Aorta (tissue), 5 donors: ENCODE measurements at places on chromosomes 4 and X.

DNA sequence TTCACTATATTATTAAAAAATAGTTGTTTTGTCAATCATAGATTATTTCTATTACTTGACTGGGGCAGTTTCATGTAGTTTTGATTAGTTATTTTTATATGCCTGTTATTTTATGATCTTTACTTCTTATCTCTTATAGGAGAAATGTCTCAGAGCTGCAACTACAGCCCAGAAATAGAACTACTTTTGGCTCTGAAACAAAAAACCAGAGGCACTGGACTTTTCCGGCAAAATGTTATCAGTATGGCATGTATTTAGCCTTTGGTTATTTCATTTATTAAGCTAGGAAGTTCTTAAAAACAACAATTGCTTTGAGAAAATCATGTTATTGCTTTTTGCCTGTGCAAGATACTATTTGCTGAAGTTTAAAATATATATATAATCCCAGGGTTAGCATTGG is 566.5 kb downstream of the ANKRD50 start:
- DNase-seq, result no peak

DNA sequence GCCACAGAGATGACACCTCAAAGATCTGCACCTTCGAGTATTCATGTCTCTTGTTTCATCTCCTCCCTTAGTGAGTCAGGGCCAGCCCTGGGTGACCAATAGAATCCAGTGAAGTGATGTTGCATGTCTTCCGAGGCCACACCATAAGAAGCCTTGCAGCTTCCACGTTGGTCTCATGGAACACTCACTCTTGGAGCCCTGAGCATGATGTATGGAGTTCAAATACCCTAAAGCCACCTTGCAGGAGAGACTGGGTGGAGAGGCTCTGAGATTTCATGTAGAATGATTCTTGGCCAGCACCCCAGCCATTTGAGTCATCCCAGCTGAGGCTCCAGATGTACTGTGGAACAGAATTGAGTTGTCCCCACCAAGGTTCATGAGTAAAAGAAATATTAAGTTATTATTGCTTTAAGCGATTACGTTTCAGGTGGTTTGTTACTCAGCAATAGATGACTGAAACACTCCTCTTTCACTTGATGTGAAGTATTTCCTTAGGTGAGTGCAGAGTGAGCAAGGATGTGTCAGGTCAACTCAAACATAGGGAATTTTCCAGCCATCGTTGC is 5.0 kb upstream of the RP2 start:
- DNase-seq, result no peak

- no peak for DNase-seq
Observed at GRCh38 chr4:73445383-73446335, 9.6 kb downstream of the AFP start.

DNA sequence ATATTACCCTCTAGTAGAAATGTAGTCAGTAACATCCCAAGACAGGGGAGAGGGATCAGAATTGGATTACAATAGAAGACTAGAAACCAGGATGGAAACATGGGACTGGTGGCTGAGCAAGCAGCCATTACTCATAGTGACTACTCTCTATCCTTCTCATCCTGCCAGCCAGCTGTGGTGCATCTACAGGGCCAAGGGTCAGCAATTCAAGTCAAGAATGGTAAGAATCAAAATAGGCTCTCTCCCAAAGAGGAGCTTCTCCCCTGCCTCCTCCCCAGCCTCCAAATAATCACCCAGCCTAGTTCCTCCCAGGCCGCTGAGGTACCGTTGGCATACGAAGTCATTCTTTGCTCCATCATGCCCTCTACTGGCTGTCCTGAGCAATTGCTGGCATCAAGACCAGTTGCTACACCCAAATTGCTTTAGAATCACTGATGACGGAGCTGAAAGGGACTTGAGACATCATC is 19.4 kb downstream of the AWAT2 start:
- DNase-seq, result no peak

GRCh38 chr4:92249541-92249940 is 54.2 kb upstream of the GRID2 start:
- no peak for DNase-seq

DNA sequence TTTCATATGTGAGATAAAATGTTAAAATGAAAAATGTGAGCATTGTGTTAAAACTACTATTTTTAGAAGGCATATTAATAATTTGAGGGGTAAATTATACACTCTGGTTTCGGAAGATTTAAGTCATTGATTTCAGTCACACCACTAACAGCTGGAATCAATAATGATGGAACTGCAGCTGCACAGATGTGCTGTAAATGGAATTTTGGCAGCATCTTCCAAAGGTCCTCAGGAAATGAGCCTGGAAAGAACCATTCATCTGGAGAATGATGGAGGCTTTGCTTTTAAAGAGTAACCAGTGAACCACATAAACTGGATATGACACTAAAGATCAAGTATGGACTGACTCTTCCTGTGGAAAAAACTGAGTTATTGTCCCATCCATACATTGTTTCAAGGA is 759.0 kb upstream of the EPHA5 start:
- DNase-seq, result no peak

- no peak for DNase-seq
Observed at GRCh38 chr4:88010966-88011365, 3.5 kb downstream of the PKD2 start.

GRCh38 chrX:47936224-47936939 is 67.4 kb downstream of the ZNF182 start:
- DNase-seq, result no peak

DNA sequence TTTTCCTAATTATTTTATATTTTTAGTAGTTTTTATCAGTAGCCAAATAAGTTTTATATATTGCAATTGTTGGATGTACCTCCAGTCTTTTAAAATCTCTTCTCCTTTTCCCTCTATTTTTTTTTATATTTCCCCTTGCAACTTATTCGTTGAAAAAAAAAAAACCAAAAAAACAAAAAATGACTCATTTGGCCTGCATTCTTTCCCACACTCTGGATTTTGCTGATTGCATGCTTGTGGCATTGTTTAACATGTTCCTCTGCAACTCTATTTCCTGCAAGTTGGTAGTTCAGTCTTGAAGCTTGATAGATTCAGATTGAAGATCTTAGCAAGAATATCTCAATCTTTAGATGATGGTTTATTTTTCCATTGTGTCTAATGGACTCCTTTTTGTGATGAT is 260.6 kb upstream of the BOD1L1 start:
- DNase-seq, result no peak

GRCh38 chrX:96453139-96453538 is 231.5 kb upstream of the DIAPH2 start:
- no peak for DNase-seq

- no peak for DNase-seq
Observed at GRCh38 chr4:161291222-161291621, 872.6 kb downstream of the FSTL5 start.

DNA sequence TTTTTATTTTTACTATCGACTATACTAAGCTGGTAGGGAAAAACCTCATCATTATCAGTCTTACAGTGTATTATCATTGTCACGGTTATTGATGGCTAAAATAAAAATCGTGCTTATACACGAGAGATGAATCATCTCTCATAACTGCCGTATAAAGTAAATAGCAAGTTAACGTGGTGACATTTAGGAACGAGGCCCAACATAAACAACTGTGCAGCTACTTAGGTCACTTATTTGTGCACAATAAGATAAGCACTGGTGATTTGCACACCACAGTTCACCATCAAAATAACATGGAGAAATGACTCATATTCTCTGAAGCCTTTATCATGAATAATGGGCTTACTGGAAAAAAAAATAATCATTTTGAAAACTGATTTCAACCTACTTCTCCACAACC is 482.0 kb upstream of the TENM3 start:
- DNase-seq, result no peak

DNA sequence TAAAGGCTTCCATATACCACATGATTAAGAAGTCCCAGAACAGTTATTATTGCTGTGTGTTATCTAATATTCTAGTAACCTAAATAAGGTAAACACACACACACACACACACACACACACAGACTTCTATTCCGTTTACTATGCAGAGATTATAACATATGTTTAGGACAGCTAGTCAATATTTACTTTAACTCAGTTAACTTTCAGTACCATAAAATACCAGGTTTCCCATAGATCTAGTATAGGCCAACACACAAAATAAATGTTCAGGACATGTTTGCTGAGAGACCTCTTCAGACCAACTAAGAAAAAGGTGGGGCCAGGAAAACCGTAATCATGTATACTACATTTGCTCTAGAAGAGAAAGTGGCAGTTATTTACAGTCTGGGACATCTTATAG is 365.5 kb downstream of the KLHL13 start:
- DNase-seq, result no peak

DNA sequence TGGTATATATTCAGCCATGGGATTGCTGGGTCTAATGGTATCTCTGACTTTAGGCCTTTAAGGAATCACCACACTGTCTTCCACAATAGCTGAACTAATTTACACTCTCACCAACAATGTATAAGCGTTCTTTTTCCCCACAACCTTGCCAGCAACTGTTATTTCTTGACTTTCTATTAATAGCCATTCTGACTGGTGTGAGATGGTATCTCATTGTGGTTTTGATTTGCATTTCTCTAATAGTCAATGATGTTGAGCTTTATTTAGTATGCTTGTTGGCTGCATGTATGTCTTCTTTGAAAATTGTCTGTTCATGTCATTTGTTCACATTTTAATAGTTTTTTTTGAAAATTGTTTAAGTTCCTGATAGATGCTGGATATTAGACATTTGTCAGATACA is 235.2 kb downstream of the HEPH start:
- no peak for DNase-seq

DNA sequence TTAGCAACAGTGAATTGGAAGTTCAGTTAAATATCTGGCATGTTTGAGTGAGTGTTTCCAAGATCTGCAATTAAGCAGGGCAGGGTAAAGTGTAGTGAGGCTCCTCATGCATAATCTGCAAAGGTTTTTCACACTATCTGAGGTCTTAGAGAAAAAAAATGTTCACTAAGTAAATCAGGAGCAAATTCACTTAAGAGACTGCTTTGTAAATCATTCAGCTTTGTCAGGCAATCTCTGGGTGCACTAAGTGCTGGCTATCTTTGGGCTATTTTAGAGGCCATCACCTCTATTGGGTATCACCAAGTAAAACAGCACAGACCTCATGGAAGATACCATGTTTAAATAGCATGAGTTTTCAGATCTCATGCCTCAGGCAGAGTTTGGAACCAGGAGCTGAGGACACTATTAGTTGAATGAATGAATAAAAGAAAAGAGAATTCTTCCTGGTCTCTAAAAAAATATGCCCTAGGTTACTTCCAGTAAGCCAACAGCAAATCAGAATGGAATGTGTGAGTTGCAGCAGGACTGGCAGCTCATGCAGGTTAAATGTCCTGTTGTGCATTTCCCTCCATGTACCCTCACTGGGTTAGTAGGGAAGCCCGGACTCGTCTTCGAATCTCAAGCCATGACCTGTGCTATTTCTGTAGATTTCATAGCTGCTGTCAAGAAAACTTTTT is 195.3 kb downstream of the KCNIP4 start:
- DNase-seq, result no peak

GRCh38 chr4:20044502-20044911 is 207.2 kb upstream of the SLIT2 start:
- DNase-seq, result no peak

DNA sequence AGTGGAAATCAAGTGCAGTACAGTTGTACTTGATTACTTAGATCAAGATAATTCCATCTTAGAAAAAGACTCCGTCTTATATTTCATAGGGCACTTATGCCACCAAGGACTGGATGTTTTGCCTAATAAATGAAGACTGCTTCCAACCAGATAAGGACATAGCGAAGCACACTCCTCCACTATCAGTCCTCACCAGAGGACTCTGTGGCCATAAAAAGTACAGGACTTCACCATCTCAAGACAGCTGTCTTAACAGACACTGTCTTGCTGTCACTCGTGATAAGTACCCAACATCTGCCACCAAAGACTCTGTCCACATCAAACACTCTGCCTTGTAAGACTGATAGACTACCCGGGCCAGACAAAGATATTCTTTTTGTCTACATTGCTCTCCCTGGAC is 352.0 kb downstream of the TRAM1L1 start:
- DNase-seq, result no peak

GRCh38 chr4:184163813-184164212 is 53.9 kb downstream of the ENPP6 start:
- peak; percentile 57 for DNase-seq

- no peak for DNase-seq
Observed at GRCh38 chrX:140918398-140919038, 83.9 kb upstream of the SPANXB1 start.

DNA sequence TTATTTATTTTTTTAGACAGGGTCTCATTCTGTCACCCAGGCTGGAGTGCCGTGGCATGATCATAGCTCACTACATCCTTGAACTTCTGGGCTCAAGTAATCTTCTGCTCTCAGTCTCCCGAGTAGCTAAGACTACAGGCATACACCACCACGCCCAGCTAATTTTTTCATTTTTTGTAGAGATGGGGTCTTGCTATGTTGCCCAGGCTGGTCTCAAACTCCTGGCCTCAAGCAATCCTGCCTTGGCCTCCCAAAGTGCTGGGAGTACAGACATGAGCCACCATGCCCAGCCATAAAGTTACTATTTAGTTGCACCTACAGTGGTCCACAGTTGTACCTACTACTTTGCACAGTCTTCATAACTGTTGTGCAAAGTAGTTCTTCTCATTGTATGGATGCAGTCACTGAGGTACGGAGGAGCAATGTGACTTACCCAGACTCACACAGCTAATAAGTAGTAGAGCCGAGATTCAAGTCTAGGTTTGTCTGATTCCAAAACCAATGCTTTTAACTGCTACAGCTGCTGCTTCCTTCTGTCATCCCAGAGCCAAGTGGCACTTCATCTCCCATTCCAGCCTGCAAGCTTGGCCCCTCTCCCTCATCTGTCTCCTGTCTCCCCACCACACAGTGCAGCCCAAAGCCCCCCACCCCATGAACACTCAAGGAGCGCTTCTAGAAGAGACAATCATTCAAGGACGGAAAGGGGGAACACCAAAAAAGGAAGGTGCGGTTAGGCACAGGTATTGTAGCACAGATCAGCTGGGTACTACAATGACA is 24.0 kb upstream of the IQSEC2 start:
- no peak for DNase-seq

DNA sequence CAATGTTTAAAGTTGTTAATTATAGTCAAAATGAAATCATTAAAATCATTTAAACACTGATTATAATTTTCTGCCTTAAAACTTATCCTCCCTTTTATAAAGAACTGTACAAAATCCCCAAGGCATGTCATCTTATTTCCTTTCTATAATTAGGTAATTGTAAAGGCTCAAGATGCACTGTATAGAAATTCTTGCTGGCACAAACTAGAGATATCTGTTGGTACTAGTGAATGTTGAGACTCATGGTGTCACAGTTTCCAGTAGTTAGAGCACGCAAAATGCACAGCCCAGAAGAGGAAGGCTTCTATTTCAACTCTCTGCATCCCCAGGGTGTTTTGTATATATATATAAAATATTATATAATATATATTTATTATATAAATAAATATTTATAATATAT is 22.7 kb upstream of the PLA2G12A start:
- DNase-seq, result no peak

DNA sequence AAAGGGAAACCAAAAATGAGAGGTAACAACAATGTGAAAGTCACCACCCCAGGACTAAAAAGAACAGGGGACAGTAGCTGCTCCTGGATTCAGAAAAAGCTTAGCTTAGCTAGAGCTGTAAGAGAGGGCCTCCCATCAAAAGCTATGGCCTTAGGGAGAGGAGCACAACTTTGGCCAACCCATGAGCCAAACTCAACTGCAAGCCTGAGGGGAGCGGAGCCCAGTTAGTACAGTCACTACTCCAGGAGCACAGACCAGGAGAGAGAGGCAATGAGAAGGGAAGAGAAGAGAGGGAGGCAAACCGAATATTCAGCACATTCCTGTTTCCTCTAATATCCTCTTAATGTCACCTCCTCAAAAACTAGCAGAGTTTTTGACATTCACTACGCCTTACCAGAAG is 917.1 kb upstream of the INTU start:
- DNase-seq, result no peak
